ENCODE measurements at places on chromosomes 1 and 21.

DNA sequence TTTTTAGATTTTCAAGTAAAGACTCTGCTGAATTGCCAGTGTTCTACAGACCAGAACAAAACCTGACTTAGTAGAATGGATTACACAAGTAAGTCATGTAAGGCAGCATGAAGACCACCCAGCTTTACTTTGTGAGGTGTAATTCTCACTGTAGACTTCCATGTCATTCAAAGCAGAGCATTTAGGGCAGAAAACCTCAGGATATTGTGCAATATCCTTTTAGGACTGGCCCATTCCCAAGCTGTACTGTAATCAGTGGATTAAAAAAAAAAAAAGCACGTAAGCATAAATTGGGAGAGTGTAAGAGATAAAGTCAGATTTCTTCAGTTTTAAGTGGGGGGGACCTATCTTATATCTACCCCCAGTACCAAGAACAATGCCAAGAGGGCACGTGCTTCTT is 380.5 kb upstream of the PRMT6 start:
- no peak for ATAC-seq

DNA sequence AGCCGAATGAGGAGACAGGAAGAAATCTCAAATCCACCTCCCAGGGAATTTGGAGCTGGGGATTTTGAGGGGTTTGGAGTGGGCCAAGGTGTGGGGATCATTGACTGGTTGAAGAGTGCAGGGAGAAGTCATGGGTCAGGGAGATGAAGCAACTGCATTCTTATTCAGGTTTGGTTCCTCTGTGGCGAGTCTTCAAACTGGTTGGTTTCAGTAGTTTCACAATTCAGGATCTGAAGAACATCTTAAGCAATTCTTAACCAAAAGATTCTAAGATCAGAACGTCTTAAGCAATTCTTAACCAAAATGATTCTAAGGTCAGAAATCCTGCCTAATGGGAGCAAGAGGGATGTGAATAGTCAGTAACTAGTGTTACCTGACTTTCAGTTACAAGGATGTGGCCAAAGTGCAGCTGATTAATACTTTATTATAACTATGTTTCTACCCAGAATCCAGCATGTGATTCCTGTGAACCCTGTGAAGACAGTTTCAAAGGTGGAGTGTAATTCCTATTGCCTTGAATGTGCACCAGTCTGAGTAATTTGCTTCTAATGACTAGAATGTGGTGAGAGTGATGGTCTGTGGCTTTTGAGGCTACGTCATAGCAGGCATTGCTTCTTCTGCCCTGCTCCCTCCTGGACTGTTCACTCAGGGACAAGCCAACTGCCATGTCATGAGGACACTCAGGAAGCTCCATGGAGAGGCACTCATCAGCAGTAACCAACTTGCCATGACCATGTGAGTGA is 61.2 kb downstream of the OLFML3 start:
- no peak for ATAC-seq

DNA sequence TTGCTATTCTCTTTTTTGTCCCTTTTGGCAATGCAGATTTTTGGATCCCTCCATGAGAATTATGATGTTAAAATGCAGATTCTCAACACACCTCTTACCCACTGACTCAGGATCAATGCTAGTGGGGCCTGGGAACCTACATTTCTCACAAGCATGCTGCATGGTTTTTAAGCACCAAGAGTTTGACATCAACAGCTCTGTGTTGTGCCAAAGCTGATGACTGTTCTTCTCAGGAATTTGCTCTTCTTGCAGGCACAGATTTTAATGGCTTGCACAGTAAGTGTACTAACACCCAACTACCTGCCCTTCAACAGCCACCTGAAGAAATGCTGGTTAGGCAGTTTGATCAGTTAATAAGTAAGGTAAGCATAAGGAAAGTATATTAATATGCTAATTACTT is 468.7 kb downstream of the PTBP2 start:
- no peak for ATAC-seq

DNA sequence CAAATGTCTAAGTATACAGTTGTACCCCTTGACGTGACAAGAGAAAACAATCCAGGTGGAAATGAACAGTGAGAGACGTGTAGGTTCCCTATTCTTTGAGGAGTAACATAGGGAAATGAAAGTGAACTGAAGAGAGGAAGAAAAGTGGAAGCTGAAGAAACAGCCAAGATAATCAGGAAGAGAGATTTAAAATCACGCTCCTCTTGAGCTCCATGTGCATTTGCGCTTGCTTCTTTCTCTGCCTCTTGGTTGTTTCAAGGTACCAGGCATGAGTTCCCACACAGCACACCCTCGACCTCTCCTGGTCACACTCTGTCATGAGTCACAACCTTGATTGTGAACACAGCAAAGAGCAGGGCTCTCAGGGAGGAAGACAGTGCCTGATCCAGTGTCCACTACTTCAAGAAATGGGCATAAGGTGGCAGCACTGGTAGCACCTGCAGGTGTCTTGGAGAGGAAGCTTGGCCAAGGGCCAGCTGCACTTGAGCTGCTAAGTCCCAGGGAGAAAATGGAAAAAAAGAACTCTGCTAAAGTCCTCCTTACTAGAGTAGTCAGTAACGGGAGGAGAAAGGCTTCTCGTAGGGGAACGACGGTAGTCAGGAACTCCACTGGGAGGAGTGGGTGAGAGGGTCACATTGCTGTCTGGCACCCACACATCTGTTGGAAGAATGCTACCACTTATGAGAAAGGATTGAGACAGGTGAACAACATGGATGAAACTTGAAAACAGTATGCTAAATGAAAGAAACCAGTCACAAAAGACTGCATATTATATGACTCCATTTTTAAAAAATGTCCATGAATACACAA is 18.3 kb upstream of the ARID1A start:
- peak; percentile 96 for ATAC-seq

DNA sequence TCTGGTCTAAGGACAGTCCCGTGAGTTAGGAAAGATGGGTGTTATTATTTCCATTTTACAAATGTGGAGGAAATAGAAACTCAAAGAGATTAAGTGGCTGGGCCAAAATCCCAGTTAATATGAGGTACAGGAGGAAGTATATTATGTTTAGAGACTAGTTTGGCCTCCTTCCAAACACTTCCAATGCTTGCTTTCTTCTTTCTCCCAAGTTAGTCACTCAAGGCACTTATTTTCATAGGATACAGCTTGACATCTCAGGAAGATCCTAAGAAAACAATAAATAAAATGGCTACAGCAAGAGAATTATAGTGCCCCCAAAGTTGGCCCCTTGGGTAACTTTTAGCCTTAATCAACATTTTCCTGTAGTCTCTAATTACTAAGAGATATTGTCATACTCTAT is 47.5 kb upstream of the IPO9 start:
- ATAC-seq = no peak

- no peak for ATAC-seq
These were observed 54.5 kb downstream of the ARHGEF10L start for GRCh38 chr1:17594026-17594425.

GRCh38 chr21:35470522-35470921 is 421.4 kb upstream of the RUNX1 start:
- no peak for ATAC-seq

DNA sequence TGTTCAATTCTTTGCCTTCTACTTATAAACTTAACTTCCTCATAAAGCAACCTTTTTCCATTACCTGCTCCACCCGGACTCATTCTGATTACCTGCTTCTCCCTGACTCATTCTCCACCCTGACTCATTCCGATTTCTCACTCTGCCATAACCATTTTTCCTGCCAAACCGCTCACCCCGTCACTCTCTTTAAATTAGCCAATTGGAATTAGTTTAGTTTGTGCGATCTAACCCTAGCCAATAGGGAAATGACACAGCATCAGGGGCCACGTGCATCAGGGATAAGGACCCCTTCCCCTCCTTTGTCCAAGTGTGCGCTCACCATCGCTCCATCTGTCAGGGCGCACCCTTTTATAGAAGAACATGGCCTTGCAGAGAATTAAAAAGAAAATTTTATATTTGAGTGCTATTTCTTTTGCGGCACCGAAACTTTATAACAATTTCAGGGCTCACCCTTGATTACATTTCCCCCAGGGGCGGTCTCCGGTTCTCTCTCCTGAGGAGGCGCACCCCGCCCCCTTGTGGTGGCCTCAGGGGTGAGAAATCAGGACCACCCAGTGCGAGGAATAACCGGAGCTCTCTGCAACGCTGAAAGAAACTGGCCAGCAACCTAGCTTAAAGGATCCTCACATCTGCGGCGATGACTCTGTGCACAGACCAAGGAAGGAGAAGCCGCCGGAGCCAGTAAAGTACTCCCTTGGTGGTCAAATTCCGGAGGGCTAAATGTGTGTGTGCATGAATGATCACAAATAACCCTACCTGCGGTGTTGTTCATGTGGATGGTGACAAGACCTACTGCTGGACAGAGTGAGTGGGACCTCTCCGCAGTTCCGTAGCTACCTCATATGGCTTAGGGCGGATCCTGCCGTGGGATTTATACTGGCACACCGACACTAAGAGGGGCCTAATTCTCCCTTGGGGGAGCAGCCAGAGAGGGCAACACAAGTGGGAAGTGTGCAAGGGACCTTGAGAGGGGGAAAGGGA is 30.3 kb upstream of the CBR3 start:
- peak; percentile 59 for ATAC-seq

- no peak for ATAC-seq
These were observed 7.8 kb downstream of the LMOD1 start for GRCh38 chr1:201938440-201939035.

DNA sequence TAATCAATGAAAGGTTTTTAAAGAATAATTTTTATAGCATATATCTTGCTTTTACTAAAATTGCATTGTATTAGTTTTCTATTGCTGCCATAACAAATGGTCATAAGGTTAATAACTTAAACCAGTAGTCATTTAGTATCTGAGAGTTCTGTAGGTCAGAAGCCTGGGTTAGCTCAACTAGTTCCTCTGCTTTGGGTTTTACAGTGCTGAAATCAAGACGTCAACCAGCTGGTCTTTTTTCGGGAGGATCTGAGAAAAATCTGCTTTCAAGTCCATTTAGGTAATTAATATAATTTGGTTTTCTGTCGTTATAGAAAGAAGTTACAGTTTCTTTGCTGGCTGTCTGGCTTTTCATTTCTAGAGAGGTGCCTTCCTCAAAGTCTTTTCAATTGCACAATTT is 577.7 kb downstream of the MRPL39 start:
- ATAC-seq = no peak

- ATAC-seq = no peak
These were observed 27.1 kb downstream of the FAM20B start for GRCh38 chr1:179052776-179053175.

GRCh38 chr1:192418552-192419285 is 101.9 kb downstream of the RGS21 start:
- ATAC-seq = no peak

DNA sequence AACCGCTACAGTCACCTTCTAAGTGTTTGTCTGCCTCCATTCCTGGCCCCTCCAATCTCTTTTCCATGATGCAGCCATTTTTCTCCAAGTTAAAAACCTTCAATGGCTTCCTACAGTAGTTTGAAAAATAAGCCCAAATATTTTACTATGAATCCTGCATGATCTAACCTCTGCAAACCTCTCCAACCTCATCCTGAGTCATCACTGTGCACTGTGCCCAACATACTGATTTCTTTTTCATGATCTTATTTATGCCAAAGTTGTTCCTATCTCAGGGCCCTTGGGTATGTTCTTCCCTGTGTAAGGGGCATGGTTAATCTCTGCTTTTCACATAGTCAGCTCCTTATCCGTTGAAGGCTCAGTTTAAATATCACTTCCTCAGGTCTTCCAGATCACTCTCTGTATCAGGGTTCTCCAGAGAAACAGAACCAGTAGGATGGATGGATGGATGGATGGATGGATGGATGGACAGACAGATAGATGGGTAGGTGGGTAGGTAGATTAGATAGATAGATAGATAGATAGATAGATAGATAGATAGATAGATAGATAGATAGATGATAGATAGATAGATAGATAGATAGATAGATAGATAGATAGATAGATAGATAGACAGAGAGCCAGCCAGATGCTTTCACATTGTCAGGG is 18.1 kb upstream of the PTPN14 start:
- ATAC-seq = no peak

DNA sequence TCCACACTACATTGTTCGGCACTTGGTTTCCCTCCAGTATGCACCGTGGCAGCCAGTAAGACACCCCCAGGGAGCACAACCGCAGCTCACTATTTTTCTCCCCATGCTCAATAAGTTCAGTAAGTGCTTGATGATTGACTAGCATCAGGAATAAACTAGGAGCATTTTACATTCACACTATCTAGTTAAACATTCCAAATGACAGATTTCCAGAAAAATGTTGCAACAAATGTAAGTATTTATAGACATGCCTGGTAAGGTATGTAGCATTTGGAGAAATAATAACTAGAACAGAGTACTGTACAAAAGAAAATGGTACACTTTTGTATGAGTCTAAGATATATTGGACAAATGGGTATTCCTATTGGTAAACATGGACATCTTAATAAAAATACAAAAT is 92.9 kb downstream of the SLC45A1 start:
- no peak for ATAC-seq

DNA sequence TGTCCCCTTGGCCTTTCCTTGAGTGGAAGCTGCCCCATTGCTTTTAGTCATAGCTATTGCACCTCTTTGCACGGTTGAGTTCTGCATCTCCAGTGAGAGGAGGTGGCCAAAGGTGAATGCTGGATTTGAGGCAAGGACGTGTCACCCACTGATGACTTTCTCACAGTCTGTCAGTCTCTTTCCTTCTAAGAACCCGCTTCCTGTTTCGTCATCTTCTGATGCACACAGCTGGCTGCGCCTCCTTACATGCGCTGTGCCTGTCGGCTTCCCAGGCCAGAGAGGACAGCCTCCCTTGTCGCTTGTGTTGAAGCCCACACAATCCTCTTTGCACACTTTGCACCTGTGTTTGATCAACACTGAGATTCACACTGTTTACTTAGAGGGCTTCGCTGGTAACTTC is 41.8 kb upstream of the PWP2 start:
- peak; percentile 85 for ATAC-seq

GRCh38 chr1:228988664-228989063 is 253.4 kb downstream of the RHOU start:
- ATAC-seq = no peak

DNA sequence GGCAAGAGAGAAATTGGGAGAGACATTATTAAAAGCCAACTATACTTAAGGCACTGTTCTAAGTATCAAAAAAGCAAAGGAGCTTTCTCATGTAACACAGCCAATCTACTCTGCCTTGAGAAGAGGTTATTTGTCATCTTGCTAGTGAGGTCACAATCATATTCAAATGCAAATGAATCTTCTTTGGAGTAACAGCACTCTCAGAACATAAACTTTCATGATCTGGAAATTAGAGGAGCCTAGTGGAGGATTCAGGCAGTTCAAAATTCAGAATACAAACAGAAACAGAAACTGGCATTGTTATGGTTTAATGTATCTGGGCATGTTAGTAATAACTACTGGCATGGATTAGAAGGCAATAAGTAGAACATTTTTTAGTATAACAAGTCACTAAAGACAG is 57.4 kb downstream of the ARID4B start:
- ATAC-seq = no peak

GRCh38 chr1:36279789-36280296 is 26.3 kb upstream of the SH3D21 start:
- no peak for ATAC-seq

GRCh38 chr1:191457889-191458288 is 700.4 kb upstream of the RGS18 start:
- ATAC-seq = no peak

DNA sequence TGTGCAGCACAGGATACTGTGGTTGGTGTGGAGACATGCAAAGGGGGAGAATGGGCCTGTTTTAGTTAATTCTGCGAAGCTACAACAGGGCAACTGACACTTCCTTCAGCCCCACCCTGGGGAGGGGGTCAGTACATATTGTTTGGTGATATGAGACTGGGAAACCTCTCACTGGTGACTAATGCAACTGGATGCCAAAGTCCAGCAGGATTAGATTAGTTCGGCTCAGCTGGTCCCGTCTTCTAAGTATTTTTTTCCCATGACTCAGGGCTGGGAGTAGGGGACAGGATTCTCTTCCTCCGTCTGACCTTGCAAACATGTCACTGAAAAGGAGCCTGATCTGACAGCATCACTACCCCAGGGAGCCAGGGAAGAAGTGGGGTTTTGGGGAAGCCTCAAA is 43.0 kb downstream of the PLXNA2 start:
- ATAC-seq = no peak

All from stimulated activated memory B cell treated with anti-CD40 and anti-IgM and Interleukin-4, amounts not matched to agents 10 μg/mL and 1 μg/mL and 100 μg/mL, for 72 hours (primary cell).